ENCODE measurements at places on chromosomes 6 and 20.

GRCh38 chr6:31797588-31797987, 2.0 kb upstream of the VARS1 start:
- no peak for DNase-seq

DNA sequence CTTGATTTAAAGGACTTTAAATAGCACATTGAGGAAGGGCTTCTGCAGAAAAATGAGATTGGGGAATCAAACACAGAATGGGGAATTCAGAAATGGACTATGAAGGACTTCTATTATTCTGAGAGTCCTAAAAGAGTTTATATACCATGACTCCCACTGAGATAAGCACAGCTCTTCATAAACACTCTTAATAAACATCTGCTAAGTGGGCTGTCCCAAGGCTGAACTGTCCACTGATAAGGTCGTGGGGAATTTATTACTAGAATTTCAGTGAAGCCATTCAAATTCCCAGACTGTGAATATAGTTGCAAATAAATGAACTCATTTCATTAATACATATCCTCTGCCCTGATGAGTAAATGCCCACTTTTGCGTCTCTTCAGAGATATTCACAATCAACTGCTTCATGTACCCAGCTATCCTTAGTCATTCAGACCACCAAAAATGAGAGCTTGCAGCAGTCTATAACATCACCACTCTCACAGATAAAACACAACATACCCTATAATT, 468.2 kb upstream of the RUNX2 start:
- no peak for DNase-seq

DNA sequence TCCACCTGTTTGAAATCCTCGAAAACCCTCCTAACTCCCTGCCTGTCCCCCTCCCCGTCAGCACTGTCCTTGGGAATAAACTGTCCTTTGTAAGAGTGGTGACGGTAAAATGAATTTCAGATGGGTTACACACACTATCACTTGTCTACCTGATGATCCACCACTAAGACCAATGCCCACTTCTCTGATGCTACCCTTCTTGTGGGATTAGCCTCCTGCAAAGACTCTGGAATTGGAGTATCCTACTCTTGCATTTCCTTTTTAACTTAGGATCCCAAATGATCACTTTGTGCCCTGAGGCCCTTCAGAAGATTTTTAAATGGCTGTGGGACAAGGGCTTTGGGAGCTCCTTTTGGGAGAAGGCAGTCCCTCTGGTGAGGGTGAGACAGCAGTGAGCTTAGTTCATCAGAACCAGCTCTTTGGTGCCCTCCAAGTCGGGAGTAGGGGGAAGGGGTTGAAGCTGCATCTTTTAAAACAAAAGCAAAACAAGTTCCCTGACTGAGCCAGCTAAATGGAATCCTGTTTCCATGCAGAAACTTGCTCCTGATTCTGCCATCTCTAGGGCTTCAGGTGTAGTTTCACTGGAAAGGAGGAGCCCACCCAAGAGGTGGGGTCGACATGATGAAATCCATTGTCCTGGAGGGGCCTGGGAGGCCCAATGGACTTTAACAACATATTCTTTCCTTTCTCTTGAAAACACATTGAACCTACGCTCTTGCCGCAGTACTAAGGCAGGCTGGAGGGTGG, 86.5 kb downstream of the ASXL1 start:
- peak; percentile 27 for DNase-seq

- DNase-seq: no peak
Measured at GRCh38 chr6:35043381-35044130, 97.6 kb downstream of the TCP11 start.

- no peak for DNase-seq
Measured at GRCh38 chr6:52210227-52210626, 24.1 kb downstream of the IL17A start.

DNA sequence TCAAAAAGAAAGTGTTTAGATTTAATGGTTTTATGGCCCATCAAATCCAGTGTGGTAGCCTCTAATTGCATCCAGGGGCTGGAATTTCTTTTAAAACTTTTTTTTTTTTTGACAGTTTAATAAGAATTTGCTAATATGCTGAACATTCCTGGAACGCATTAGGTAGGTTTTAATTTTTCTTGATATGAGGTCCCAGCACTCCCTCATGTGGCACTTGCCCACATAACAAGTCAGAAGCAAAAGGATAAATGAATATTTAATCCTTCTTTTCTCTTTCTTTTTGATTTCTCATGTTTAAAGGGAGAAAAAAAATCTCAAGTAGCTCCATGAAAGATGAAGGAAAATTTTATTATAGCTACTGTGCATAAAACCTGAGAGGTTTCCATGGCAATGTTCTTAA, 13.5 kb downstream of the HAO1 start:
- no peak for DNase-seq

- peak; percentile 40 for DNase-seq
Measured at GRCh38 chr6:6665555-6666243, 77.2 kb downstream of the LY86 start.

DNA sequence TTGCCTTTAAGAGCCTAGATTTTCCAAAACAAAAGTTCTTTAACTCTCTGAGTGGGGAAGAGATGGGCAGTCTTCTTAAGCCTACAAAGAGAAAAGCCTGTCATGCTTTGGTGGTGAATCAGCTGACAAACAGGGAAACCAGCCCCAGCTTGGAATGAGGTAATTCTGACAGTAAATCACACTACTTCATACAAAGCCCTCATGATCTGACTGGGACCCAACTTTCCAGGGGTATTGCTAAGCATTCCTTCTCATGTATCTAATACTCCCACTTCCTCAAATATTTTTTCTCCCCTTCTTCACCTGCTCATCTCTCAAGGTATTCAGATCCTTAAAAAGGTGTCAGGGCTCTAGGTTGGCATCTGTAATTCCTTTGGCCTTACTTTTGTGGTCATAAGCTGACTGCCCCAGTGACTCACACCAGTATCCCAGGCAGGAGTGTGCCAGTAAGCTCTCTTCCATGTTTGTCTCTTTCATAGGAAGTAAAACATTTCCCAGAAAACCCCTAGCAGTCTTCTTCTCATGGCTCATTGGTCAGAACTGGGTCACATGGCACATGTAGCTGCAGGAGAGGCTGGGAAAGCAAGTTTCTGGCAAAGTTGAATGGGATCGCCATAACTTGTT, 15.0 kb upstream of the TBC1D22B start:
- no peak for DNase-seq

- DNase-seq: no peak
Measured at GRCh38 chr6:33251395-33252012, 20.2 kb downstream of the VPS52 start.

GRCh38 chr20:53284256-53284655, 309.4 kb downstream of the ZNF217 start:
- DNase-seq: no peak

DNA sequence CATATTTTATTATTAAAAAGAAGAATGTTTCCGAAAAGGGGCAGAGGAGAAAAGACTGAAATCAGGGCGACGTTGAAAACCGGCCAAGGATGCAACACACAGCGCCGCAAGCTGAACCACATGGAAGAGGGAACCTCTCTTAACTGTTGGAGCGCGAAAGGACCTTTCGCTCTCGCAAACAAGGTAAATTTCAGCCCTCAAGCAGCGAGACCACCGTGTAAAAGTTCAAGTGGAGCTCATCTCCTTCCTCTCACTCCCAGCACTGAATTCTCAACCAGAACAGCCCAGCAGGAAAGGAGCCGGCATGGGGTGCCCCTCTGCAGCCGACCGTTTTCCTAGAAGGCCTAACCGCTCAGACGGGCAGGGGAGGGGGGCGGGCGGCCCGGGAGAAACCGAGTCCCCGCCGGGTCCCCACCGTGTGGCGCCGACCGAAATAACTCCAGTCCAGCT, 621 bp downstream of the GPR63 start:
- peak; percentile 53 for DNase-seq

DNA sequence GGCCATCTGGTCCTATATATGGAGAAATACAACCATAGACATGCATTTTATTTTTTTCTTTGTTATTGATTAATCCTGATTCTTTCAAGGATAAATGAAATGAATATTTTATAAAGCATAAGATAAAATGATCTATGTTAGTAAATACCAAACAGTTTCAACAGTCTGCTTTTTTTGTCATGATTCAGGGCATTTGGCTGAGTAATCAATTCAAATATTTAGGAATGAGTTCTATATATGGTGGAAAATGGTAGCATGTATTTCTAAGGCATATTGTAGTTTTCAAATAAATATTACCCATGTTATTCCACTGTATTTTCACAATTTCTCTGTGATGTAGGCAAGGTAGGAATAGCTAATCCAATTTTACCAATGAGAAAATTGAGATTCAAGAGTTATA, 287.5 kb upstream of the FKBP1C start:
- DNase-seq: no peak

DNA sequence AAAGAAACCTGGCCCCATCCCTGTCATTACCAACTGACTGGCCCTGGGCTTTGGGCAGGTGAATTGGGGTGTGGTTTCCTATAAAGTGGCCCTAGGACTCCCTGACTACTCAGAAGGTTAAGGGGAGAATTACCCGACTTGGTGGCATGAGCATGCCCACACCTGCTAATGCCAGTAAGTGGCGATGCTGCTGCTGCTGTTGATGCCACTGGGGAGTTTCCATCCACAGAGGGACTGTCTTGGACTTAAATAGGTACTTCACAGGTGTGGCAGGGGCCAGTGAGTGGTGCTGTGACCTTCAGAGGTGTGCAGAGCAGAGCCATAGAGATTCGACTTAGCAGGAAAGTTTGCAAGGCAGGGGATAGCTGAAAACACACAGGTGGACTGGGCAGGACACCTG, 32.6 kb upstream of the MDFI start:
- no peak for DNase-seq

GRCh38 chr6:134080171-134080795, 27.9 kb upstream of the SLC2A12 start:
- no peak for DNase-seq

- DNase-seq: peak; percentile 16
Measured at GRCh38 chr20:50721881-50722281, 9.5 kb upstream of the PARD6B start.

- peak; percentile 67 for DNase-seq
Measured at GRCh38 chr6:11770546-11771466, 7.8 kb downstream of the ADTRP start.

DNA sequence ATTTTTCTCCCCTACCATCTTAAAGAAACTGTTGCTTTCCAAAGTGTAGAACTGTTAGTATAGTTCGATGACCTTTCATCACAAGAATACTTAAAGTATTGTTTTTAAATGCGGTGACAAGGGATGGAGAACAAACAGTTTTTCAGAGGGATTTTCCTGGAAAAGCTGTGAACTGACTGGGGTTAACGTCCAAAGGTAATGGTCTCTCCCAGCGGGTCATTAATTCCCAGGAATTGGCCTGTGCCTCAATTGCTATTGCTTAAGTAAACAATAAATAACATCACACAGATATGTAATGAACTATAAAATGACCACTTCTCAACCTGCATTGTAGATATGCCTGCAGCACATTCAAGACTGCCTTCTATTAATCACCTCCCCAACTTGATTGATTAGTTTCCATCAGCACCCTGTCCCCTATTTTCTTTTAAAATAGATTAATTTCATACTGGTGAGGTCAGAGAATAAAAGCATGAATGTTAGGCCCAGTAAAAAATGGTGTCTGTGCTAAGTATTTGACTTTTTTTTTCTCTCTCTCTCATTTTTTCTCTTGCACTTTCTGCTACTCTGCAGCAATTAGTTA, 268.2 kb downstream of the SAMD5 start:
- DNase-seq: no peak

DNA sequence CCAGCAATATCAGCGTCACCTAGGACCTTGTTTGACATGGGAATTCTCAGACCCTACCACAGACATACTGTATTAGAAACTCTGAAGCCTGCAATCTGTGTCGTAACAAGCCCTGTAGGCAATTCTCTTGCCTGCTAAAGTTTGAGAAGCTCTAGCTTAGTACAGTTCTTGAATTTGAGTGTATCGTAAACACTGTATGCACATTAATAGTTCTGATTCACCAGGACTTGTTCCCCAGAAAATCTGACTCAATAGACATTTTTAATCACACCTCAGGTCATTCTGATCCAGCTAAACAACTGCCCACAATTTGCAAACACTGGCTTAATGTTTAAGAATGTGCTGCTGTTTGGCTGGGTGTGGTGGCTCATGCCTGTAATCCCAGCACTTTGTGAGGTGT, 414.3 kb downstream of the TFAP2A start:
- DNase-seq: no peak

All from right forelimb (tissue), 1 donor.